ENCODE measurements at places on chromosomes 5 and 9. TPM values are rescaled to one million over a fixed set of nuclear protein-coding genes. Genes with fewer than 3 reads are reported as not detected.
A peak's percentile ranks its signal among the peaks of the same experiment; 100 is the strongest.

DNA sequence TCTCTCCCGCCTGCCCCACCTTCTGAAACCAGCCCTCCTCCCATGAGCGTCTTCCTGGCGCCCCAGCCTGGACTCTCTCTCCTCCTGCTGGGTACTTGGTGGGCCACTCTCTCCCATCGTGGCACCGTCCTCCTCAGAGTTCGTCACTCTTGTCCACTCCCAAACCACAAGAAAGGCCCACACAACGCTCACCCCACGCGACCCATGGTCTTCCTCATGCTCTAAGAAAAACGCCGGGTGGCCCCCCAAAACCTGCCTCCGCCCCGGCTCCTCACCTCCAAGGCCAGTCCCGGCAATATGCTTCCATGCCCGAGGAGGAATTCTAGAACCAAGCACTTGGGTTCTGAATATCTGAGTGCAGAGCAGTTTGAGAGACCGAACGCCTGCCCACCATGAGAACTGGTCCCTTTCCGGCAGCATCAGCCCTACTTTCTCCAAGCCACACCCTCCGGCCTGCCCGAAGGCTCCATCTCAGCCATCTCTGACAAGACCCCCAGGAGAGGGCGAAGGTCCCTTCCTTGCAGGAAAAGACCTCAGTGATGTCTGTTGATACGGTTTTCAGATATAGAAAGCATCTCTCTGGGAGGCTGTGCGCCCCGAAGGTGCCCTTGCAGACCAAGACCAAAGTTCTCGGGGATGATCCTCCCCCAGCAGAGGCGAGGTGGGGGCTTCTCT, 15.0 kb downstream of the SLC6A3 start:
- peak; percentile 15 for DNase-seq
- H3K27me3 ChIP-seq = no peaks in the 10 kb centered on the region
- H3K36me3 ChIP-seq = no peaks in the 10 kb centered on the region
- H3K27ac ChIP-seq = no peak overlapping the region
- H3K4me1 ChIP-seq = no peaks in the 10 kb centered on the region

GRCh38 chr9:22913026-22913425, 466.4 kb downstream of the DMRTA1 start:
- no peaks in the 10 kb centered on the region for H3K36me3 ChIP-seq
- H3K27me3 ChIP-seq = no peaks in the 10 kb centered on the region
- no peaks in the 10 kb centered on the region for H3K4me1 ChIP-seq
- no peak overlapping the region for H3K27ac ChIP-seq

GABRA1 gene
- not detected for total RNA-seq

DNA sequence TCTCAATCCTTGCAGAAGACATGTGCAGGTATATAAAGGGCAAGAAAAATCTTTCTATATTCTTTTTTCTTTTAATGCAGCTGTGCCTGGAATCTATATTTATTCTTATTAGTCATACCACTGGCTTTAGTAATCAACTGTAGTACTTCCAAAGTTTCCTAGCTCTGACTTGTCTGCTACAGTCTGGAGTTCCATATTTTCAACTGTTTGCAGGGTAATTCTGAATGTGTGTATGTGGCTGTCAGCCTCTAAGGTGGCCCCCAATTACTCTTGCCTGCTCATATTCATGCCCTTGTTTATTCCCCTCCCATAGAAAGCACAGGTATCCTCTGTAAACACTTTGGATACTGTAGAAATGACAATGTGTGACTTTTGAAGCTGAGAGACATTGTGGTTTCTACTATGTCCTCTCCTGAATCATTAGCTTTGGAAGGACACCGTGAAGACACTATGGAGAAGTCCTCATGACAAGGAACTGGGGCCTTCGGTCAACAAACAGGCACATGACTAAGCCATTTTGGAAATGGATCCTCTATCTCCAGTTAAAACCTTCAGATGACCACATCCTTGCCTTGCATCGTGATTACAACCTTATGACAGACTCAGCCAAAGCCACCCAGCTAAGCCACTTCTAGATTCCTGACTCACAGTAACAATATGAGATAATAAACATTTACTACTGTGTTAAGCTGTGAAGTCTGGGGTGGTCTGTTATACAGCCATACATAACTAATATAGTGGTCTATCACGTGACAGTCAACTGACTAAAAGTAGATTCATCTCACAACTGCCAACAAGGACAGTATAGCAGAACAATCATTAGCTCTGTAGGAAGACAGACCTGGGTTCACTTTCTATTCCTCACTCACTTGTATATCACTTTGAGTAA, 49.5 kb upstream of the SUSD1 start:
- H3K36me3 ChIP-seq = peaks cover 2% of the 10 kb centered on the region
- H3K4me3 ChIP-seq = no peak overlapping the region

- no peak for DNase-seq
- no peaks in the 10 kb centered on the region for H3K27me3 ChIP-seq
- H3K36me3 ChIP-seq = no peaks in the 10 kb centered on the region
- H3K4me3 ChIP-seq = no peak overlapping the region
- no peaks in the 10 kb centered on the region for H3K4me1 ChIP-seq
These were observed 73.3 kb upstream of the PRRC1 start for GRCh38 chr5:127444171-127444570.

All from Caco-2 (cell line).